Renal cortex interstitium (tissue), 15 donors: ENCODE measurements at places on chromosomes 13 and 19. TPM values are rescaled to one million over a fixed set of nuclear protein-coding genes. Genes with fewer than 3 reads are reported as not detected.

C19orf38 gene
- 2.0 TPM for polyA plus RNA-seq

SIGLEC14 gene
- 0.60 TPM for polyA plus RNA-seq

FSD1 gene
- 6.9 TPM for polyA plus RNA-seq

TSSK6 gene
- 1.4 TPM for polyA plus RNA-seq

S1PR5 gene
- 0.78 TPM for polyA plus RNA-seq

HTR2A gene
- 0.72 TPM for polyA plus RNA-seq

PRX gene
- polyA plus RNA-seq: 10.2 TPM
